ENCODE measurements at places on chromosomes 3 and 15. TPM values are rescaled to one million over a fixed set of nuclear protein-coding genes. Genes with fewer than 3 reads are reported as not detected.

DNA sequence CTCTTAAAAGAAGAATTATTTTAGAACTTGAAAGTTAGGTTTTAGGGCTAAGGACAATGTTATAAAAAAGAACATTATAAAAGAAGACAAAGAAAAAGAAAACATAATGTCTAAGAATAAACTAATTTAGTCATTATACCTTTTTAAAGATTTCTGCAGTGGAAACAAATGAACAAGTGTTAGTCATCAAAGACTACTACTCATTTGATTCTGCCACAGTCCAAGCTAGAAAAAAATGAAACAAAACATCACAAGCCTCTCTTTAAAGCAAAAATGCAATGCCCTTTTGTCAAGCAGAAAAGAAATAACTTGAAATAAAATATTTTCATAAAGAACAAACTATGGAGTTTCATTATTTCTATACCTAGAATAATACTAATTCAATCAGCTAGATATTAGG is 102.0 kb downstream of the TBC1D5 start:
- no peak for DNase-seq

DNA sequence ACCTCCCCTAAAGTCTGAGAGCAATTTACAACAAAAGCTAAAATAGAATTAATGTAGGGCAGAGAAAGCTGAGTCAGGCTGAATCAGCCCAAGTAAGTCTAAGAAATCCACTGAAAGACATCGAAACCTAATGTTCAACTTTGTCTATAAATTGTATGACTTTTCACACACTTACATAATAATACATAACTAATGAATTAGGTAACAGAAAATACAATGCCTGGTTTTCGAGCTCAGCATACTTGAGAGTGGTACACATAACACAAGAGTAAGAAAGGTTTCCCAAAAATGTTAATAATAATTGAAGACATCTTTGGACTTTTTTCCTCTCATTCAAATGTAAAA is 55.3 kb upstream of the VGLL4 start:
- no peak for DNase-seq

- peak; percentile 37 for DNase-seq
Observed at GRCh38 chr3:41418961-41419691, 219.8 kb downstream of the CTNNB1 start.

The ACKR2 gene
- 2.8 TPM for total RNA-seq

The CCRL2 gene
- 10.1 TPM for total RNA-seq

The ARPP21 gene
- not detected for total RNA-seq

GRCh38 chr3:188533172-188533571 is 379.2 kb downstream of the LPP start:
- no peak for DNase-seq

The NFKBIZ gene
- total RNA-seq, result 48.1 TPM

Measured in activated CD8-positive, alpha-beta T cell treated with anti-CD3 and anti-CD28 coated beads, Interleukin-2, amount 10 ng/mL, durations not matched to agents 7 days and 5 days (primary cell).